CD4-positive, alpha-beta T cell treated with Interleukin-12 subunit alpha and Interleukin-12 subunit beta, for 1 hour (primary cell): ENCODE measurements at places on chromosomes 2 and 18.

DNA sequence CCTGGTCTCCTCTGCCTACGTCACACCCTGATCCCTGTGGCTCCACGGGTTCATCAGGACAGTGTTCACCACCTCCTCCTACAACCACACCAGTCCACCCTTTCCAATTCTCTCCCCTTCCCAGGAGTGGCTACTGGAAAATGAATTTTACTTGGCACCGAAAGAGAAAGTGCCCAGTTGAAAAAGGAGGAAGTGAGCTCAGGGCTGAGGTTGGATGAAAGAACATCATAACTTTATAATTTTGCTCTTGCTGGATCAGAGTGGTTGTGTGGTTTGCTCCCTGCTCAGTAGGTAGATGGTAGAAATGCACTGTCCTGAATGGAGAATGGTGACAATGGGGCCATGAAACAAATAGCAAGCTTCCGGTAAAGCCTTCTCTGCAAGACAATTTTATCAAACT is 140.3 kb upstream of the DDX18 start:
- DNase-seq: no peak

- no peak for DNase-seq
These were observed 45.6 kb downstream of the PDE1A start for GRCh38 chr2:182381225-182381624.

DNA sequence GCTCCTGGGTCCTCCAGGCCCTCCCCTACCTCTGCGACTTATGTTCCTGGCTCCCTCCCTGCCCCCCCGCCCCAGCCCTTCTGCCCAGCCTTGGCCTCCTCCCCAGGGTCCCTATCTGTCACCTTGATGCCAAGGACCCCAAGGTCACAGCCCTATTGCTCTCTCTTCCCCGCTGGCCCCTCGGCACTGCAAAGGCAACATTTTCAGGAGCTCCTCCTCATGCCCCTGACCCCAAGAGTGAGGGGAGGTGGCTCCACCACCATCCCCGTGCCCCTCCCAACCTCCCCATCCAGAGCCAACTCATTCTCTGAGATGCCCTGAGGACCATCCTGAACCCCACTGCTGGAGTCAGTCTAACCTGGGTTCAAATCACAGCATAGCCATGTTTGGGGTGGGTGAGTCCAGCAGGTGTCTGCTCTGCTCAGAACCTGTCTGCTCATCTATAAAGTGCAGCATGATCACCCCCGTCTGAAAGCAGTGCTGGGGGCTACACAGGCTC is 11.7 kb downstream of the LIMS2 start:
- DNase-seq: no peak

GRCh38 chr2:134866498-134867099 is 28.2 kb downstream of the ACMSD start:
- no peak for DNase-seq

DNA sequence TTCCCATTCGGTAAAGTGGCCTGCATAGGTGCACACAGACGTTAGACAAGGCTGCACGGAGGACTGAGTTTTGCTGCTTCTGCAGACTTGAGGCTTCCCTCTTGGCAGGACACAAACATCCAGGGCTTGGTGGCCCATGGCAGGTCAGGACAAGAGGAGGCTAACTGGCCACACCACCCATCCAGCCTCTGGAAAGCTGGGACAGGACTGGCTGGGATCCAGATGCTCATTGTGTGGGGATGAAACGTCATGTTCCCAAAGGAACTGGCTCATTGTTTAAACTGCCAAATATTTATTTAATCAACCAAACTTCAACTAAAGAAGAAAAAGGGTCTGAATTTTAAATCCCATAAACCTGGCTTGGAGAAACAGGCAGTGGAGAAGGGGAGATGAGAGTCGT is 239.1 kb upstream of the EPAS1 start:
- no peak for DNase-seq

GRCh38 chr2:233129351-233129978 is 69.3 kb downstream of the INPP5D start:
- DNase-seq: no peak

DNA sequence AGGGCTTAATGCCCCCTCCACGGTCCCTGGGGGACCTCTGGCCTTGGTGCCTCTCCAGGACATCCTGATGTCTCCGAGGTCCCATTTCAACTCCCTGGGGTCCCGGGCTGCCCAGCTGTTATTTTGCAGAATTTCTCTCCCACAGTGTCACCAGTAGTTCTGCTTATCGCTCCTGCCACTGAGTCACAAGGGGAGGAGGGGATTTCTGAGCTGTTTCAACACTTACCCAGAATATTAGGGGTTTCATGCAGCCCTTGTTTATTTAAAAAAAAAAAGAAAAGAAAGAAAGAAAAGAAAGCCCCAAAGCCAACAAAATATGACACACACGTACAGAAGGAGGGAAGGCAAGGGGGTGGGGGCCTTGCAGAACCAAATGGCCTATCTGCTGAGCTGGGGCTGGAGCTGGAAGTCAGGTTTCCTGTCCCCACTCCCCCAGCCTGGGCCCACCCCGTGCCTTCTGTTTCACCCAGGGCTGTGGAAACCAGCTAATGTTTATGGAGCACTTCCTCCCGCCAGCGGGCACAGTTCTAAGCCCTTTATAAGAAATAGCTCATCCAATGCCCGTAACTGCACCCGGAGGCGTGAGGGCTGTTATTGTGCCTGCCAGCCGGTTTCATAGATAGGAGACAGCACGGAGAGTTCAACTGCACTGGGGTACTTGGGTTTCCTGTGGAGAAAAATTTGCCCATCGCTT is 8.4 kb upstream of the ARID5A start:
- peak; percentile 42 for DNase-seq

DNA sequence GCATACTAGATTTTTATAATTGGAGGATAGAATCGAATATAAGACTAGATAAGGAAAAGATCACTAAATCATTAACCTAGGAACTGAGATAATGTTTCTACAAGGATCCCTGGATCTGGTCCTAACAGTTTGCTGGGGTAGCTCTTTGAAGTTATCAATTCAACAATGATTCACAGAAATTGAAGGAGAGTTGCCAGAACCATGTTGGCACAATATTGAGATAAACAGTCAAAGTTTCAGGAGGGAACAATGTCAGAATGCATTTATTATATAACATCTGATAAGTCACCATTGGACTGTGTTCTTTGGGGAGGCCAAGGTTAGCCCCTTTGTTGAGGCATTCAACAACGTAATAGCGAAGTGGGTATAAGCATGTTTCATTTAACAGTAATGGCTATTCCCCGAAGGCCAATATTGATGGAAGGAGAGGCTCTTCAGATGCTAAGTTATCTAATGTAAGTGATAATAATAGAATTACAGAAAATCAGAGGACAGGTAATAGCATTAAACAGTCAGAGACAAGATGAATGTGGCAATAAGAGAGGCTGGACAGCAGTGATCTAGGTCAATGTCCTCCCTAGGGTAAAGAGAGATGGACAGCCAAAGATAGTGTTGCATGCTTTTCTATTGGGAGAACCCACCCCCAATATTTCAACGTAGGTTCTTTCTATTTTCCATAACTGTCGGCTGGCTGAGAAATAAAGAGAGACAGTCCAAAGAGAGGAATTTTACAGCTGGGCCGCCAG is 604.8 kb upstream of the GYPC start:
- DNase-seq: no peak

GRCh38 chr2:27431395-27431794 is 3.0 kb downstream of the NRBP1 start:
- DNase-seq: peak; percentile 46

GRCh38 chr2:74502147-74502719 is 2.8 kb upstream of the LBX2 start:
- no peak for DNase-seq

- DNase-seq: no peak
These were observed 140.1 kb downstream of the DSEL start for GRCh38 chr18:67376372-67376771.

- DNase-seq: no peak
These were observed 7.4 kb upstream of the NPAS2 start for GRCh38 chr2:100812573-100812972.

DNA sequence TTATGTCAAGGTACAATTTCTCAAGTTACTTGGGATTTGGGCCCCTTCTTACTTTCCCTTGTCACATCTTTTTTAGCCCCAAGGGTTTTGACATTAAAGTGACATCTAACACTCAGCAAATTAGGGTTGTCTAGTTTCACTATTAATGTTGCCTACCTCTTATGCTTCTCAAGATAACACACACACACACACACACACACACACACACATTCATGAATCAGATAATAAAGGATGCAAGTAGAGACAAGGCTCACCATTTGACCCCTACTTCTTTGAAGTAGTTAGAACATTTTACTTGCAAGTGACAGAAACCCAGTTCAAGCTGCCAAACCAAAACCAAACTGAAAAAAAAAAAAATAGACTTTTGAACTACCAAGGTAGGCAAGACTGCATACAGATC is 138.8 kb downstream of the TRIB2 start:
- peak; percentile 29 for DNase-seq

DNA sequence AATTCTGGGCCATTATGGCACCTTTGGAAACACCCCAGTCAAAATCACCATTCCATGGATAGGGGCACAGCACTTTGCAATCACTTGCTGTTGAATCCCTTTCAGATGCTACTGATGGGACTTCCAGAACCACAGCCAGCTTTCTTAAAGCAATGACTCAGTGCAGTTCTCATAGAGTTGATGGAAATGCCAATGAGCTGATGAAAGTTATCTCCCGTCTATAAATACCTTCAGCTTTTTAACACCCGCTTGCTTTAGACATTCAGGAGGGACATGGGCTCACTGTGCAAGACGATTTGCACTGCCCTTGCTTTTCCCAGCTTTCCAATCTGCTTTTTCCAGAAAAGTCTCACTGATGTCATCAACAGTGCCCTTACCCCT is 66.7 kb upstream of the RPL31 start:
- DNase-seq: no peak

- DNase-seq: no peak
These were observed 1083.2 kb downstream of the SOCS6 start for GRCh38 chr18:71371951-71372605.

DNA sequence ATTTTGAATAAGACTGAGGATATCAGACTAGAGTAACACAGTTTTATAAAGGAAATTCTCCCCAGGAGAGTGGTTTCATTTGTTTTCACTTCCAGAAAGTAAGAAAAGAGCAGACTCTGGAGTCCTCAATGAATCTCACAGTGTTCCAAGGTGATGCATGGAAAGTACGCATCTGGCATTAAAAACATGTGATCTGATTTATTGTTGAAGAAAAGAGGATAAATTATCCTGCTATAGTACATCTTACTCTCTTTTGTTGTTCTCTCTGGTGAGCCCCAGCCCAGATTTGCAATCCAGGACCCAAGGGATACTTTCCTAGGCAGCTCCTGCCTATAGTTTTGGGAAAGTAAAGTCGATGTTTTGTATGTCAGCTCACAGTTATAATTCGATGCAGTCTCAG is 285.9 kb downstream of the CTNNA2 start:
- DNase-seq: no peak

- no peak for DNase-seq
These were observed 33.5 kb downstream of the GALNT5 start for GRCh38 chr2:157291018-157291417.

DNA sequence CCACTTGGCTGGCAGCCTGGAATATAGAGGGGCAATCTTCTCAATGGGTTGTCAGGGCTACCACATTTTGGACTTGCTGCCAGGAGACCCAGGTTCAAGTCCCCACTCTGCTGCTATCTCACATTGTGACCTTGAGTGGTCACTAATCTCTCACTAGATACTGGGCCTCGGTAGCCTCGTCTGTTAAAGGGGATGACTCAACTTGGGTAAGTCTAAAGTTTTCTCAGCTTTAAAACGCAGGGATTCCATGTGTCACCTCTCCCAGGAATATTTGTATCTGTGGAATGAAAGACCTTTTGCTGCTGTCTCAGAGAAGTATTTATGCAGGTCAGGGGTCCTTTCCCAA is 86.3 kb downstream of the SEMA4F start:
- no peak for DNase-seq

- DNase-seq: no peak
These were observed 919 bp downstream of the SF3B1 start for GRCh38 chr2:197433780-197434438.

- no peak for DNase-seq
These were observed 10.3 kb downstream of the DNAH6 start for GRCh38 chr2:84526562-84526961.

DNA sequence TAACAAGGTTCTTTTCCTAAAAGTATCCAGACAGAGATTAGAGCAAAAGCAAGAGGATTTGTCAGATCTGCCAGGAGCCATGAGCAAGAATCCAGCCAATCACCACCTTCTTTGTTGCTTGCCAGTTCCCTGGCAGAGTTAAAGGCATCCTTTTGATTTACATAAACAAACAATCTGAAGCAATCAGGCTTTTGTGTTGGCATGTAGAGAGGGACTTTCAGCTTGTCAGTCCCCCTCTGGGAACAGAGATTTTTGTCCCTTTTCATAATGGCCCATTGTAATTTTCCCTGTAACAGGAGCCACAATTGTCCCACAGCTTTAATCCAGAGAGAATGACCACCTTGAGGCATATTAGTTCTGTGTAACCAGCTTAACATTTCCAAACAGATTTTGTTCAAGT is at the start of gene ERMN:
TSS of gene ERMN (minus strand) at position 39 of the 400 bp plus-strand sequence. CDS start 182 bp downstream, outside the sequence.
- no peak for DNase-seq

GRCh38 chr18:8584798-8585197 is 24.4 kb upstream of the RAB12 start:
- DNase-seq: no peak

DNA sequence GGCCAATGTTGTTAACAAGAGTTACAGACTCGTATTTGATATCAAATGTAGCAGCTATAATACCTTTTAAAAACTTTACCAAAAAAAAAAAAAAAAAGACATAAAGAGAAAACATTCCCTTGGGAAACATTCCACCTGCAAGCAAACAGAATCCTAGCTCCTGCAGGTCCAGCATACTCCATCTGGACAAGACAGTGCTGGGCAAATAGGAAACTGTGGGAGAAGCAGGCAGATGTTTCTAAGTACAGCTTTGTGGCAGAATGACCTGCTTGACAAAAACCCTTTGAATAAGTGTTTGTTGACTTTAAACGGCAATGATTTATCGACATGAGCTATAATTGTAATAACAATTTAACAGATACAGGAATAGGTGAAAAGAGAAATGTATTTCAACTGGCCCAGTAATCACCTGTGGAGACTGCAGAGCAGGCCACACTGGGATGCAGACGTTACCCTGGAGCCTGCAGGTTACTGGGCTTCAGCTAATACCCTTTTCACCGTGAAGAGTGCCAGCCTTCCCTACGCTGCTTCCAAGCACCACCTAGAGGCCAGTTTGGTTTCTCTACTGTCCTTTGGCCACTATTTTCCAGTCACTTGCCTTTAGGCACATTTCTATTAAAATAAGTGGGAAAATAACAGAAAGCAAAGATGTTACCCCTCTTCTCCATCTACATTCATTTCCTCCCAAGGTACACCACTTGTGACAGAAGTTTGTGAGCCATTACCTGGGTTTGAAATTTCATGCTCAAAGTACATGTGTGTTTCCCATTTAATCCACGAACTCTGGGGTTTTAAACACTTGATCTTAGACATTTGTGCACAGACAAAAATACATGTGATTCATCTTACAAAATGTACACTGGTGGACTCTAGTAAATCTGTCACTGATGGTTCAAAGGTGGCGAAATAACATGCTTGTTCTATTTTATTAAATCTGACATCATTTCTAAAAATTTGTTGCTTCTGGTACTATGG is 96.9 kb upstream of the ZNF397 start:
- DNase-seq: peak; percentile 43
